ENCODE measurements at places on chromosomes 16 and 17. TPM values are rescaled to one million over a fixed set of nuclear protein-coding genes. Genes with fewer than 3 reads are reported as not detected.

The SLFN13 gene
- total RNA-seq, result 4.0 TPM

The SMIM22 gene
- not detected for total RNA-seq

The G6PC1 gene
- total RNA-seq, result not detected

The MPV17L gene
- 4.7 TPM for total RNA-seq

The CDC42EP4 gene
- total RNA-seq, result 64.1 TPM

The KRTAP2-2 gene
- not detected for total RNA-seq

The PDILT gene
- not detected for total RNA-seq

The DRC3 gene
- total RNA-seq, result 2.2 TPM

The CPPED1 gene
- 27.6 TPM for total RNA-seq

The KCNH6 gene
- total RNA-seq, result not detected

The CLEC3A gene
- not detected for total RNA-seq

The CD300H gene
- 0.27 TPM for total RNA-seq

The KCNJ18 gene
- 0.08 TPM for total RNA-seq

The KCNAB3 gene
- 2.9 TPM for total RNA-seq

The USP43 gene
- 3.9 TPM for total RNA-seq

The CHST6 gene
- 0.14 TPM for total RNA-seq

The CEP295NL gene
- total RNA-seq, result 0.43 TPM

The TNFSF12 gene
- 9.9 TPM for total RNA-seq

The SLC5A10 gene
- 0.21 TPM for total RNA-seq

The SEZ6L2 gene
- 22.4 TPM for total RNA-seq

The ZNF423 gene
- total RNA-seq, result 0.08 TPM

The HSD17B2 gene
- not detected for total RNA-seq

The GNGT2 gene
- 1.1 TPM for total RNA-seq

The GAS2L2 gene
- total RNA-seq, result 0.07 TPM

The CLEC16A gene
- 10.1 TPM for total RNA-seq

The ZNF785 gene
- not detected for total RNA-seq

The C16orf89 gene
- not detected for total RNA-seq

The ALDOC gene
- 1.3 TPM for total RNA-seq

The MMP28 gene
- 7.3 TPM for total RNA-seq

The KRTAP2-3 gene
- total RNA-seq, result 0.20 TPM

The GDPD3 gene
- total RNA-seq, result 1.3 TPM

The ARHGDIG gene
- 3.6 TPM for total RNA-seq

The ABCA10 gene
- total RNA-seq, result 0.07 TPM

The KPNA2 gene
- total RNA-seq, result 457 TPM

The HS3ST3A1 gene
- 0.31 TPM for total RNA-seq

The KRT222 gene
- not detected for total RNA-seq

The MRPL58 gene
- 76.6 TPM for total RNA-seq

The GAN gene
- total RNA-seq, result 2.4 TPM

The TEDC2 gene
- 19.2 TPM for total RNA-seq

The SLC25A19 gene
- total RNA-seq, result 17.9 TPM

The MAPT gene
- total RNA-seq, result 1.5 TPM

The FOXC2 gene
- 5.1 TPM for total RNA-seq

The GSG1L2 gene
- total RNA-seq, result not detected
